Activated gamma-delta T cell (primary cell): ENCODE measurements at places on chromosomes 13 and 19.

GRCh38 chr13:112968380-112968909 lies 569 bp upstream of the MCF2L start:
- peak; percentile 61 for DNase-seq

DNA sequence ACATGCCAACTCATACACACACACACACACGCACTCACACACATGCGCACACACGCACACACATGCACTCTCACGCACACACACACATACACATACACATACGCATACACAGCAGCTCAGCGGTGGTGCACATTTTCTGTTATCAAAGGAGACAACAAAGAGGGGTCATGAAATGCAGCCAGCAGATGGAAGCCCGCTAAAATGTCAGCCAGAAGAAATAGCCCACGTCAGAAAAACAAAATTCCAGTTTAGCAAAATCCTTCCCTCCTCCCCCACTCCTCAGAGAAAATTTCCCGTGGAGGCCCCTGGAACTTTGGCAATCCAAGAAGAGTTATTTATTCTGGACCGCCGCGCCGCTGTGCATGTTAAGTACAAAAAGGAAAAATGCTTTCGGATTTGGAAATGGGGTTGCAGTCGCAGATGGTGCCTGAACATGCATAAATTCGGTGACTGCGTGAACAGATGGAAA lies 114.6 kb upstream of the VSTM2B start:
- no peak for DNase-seq

DNA sequence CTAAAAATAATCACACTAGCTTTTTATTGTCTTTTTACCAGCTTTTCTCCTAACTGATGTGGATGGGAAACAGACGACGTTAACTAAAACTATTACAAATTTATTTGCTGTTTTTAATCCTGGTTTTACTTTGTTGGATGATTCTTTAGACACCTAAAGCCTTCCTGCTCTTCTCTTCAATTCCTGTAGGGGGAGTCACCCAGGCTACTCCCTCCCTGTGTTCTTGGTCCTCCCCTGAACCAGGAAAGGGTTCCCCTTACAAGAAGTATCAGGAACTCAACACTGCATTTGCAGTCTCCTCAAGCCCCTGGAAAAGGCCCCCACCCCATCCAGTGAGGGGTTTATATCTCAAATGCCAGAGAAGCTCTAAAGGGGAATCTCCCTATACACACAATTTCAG lies 206.1 kb downstream of the SUCLA2 start:
- no peak for DNase-seq

GRCh38 chr13:94933230-94933751 lies 220.9 kb upstream of the SOX21 start:
- DNase-seq: no peak

DNA sequence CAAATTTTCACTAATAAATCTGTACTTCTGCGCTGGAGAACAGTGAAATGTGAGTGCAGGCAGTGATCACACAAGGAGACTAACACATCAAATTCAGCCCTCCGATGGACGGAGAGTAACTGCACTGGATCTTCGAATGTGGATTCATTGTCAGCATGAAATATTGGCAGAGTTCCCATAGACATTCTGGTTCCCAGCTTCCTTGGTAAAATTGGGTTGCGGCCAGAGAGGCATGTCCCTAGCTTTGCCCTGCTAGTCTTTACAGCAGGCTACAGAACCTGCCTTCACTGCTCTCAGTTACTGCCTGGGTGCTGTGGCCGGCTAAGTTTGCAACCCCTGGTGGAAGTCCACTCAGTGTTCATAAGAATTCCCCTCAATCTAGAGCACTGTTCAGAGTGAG lies 32.3 kb upstream of the UQCRFS1 start:
- DNase-seq: no peak

- DNase-seq: no peak
These were observed at the start of gene SERPINE3 for GRCh38 chr13:51339354-51339753. Gene SERPINE3 (plus strand): TSS chr13:51339691. CDS start chr13:51341092, 1,401 bp downstream.

- peak; percentile 60 for DNase-seq
These were observed 4.4 kb downstream of the FUZ start for GRCh38 chr19:49808711-49809159.

DNA sequence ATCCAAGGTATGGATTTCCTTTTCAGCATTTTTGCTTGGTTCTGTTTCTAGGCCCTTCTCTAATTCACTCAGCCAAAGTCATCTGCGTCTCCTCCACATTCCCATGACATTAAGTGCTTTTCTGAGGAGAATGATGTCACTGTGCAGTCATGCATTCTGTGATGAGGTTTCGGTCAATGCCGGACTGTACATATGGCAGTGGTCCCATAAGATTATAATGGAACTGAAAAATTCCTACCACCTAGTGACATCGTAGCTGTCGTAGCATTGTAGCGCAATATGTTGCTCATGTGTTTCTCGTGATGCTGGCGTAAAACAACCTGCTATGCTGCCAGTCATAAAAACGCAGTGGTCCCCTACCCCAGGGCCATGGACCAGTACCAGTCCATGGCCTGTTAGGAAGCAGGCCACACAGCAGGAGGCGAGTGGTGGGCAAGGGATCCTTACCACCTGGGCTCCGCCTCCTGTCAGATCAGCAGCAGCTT lies 63.4 kb upstream of the TNFRSF19 start:
- no peak for DNase-seq

DNA sequence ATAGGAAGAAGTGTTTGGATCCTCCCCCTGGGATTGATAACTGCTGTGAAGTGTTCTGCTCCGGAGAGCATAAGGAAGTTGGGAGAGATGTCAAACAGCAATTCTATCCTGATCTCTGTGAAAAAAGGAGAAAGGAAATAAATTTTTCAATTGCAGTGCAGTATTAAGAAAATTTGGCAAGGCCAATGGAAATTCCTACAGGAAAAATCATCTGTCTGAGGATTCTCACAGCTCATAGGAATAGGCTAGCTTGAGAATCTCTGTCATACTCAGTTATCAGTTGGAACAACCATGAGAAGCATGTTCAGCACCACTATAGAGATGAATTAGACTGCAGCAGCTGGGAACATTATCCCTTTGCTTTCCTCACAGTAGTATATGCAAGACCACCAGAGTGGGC lies 1238.9 kb upstream of the MIR17HG start:
- DNase-seq: no peak

DNA sequence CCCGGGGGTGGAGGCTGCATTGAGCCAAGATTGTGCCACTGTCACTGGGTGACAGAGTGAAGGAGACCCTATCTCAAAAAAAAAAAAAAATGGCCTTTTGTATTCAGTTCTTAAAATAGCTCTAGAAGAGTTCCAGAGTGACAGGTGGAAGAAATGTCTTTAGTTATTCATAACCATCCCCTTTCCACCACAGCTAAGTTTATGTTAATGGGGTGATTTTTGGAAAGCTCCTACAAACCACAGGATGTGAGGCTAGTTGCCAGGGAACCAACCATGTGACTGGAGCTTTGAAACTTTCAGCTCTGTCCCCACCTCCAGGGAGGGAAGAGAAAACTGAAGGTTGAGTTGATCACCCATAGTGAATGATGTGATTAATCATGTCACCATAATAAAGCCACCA lies 6.9 kb downstream of the ZNF490 start:
- no peak for DNase-seq
